Trophoblast cell (in vitro differentiated cells and primary cell): ENCODE measurements at places on chromosomes 1 and 21.

DNA sequence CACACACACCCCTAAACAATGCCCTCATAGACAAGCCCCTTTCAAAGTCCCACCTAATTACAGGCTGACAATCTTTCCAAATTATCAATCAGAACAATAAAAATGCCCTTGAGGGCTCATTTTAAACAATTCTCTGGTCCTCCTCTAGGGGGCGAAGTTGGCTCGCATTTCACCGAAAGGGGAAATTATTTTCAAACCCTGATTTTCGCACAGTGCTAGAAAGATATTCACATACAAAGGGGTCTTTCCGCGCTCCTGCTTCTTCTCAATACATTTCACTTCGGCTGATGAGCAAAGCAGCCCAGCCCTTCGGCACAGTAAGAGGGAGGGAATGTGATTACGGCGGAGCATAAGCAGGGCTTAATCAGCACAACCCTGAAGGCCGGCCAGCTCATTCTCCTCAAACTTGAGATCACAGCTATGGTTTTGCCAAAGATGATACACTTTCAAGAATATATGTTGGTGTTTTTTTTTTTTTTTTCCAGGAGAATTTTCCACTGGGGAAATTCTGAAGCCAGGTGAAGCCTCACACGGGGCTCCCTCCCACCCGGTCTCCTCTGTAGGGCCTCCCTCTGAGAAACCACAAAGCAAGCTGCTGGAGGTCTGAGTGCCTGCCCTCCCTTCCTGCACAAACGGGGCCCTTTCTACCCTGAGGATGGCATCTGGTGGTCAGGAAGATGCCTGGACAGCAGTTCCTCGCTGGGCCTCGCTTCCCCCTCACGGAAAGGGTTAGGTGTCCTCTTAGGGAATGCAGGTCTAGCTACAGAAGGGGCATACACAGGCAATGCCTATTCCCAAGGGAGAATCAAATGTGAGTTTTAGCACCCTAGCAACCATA, 66.9 kb downstream of the GNG12 start:
- no peak overlapping the region for H3K4me3 ChIP-seq
- H3K27me3 ChIP-seq: no peaks in the 10 kb centered on the region
- no peak overlapping the region for H3K27ac ChIP-seq
- H3K36me3 ChIP-seq: no peaks in the 10 kb centered on the region
- peaks cover under 1% of the 10 kb centered on the region for H3K4me1 ChIP-seq

- H3K27me3 ChIP-seq: no peaks in the 10 kb centered on the region
- H3K36me3 ChIP-seq: no peaks in the 10 kb centered on the region
- H3K4me1 ChIP-seq: no peaks in the 10 kb centered on the region
- no peak overlapping the region for H3K4me3 ChIP-seq
- H3K27ac ChIP-seq: no peak overlapping the region
- DNase-seq: no peak
Observed at GRCh38 chr1:98949166-98949565, 55.5 kb downstream of the PLPPR5 start.

DNA sequence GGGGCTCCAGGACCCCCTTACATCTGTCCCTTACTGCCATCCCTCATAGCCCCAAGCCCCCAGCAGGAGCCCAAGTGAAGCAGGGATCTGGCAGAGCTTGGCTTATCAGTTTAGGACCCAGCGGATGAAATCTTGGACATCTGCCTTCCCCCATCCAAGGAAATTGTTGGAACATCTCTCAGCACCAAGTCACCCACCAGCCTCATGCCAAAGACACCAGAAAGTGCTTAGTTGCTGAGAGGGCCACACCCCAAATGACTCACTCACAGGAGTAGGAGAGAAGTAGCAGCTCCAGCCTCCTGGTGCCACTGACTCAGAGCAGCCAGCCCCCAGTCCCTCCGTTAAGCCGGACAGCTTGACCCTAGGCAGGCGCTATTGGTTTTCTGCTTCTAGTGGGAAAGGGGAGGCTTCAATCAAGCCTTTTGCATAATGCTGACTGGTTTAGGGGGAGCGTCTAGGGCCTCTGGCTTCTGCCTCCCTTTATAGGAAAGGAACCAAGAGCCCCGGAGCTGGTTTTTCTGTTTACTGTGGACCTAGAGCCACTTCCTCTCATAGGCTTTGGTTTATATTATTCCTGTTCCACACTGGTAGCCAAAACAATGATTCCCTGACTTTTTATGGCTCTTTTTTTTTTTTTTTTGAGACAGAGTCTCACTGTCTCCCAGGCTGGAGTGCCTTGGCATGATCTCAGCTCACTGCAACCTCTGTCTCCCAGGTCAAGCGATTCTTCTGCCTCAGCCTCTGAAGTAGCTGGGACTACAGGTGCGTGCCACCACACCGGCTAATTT, 114.2 kb upstream of the IPO9 start:
- no peak overlapping the region for H3K4me3 ChIP-seq
- peak overlapping the region; percentile 81 for H3K27ac ChIP-seq
- H3K27me3 ChIP-seq: no peaks in the 10 kb centered on the region
- DNase-seq: peak; percentile 97
- peaks cover 38% of the 10 kb centered on the region for H3K36me3 ChIP-seq
- H3K4me1 ChIP-seq: peaks cover 28% of the 10 kb centered on the region

DNA sequence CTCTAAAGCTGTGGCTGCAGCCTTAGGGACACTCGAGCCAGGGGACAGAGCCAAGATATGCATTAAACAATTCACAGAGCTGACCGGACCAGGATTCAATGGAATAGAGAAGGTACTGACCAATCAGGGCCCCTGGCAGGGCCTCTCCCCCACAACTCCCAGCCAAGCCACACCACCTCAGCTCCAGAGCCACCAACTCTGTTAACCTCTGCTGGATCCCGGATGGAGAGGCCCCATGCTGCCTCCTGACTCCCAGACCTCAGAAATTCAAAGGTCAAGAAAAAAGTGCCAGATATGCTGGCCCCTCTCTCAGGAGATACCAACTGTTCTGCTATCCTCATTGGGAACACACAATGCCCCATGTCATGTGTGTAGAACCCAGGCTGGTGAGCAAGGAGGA, 62.1 kb downstream of the CD46 start:
- no peak overlapping the region for H3K27ac ChIP-seq
- H3K36me3 ChIP-seq: no peaks in the 10 kb centered on the region
- peaks cover 2% of the 10 kb centered on the region for H3K4me1 ChIP-seq
- DNase-seq: no peak

DNA sequence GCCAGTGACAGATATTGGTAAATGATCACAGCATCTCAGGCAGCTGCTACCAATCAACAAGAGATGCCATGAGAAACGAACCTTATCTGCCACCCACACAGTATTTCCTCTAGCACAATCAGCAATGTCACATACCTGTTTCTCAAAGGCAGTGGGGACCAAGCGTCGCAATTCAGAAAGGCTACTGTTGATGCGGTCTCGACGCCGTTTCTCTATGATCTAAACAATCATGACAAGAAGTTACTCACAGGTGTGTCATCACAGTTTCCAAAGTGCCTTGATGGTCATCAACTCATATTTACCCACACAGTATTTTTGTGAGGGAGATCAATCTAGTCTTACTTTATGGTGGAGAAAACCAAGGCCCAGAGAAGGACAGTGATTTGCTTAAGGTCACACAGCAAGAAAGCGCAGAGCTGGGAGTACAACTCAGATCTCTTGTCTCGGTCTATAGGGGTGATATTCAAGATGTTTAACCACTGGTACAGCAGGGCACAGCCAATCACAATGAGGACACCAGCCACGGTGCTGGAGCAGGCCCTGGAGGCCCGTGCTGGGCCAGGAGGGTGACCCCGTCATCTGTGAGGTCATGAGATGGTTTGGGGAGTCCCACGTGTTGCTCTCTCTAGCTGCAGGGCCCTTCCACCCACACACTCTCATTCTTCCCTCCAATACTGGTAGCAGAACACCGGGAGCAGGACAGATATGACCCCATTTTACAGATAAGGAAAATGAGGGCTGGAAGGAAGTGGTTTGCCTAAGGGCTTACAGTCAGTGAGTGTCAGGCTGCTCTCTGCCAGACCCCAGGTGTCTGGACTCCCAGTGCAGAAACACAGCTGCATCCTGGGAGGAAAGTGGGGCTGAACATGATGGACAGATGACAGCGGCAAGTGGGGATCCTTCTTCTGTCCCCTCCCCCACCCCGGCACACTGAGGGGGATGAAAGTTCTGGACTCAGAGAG, 7.8 kb downstream of the HEYL start:
- H3K4me3 ChIP-seq: no peak overlapping the region
- peak; percentile 74 for DNase-seq
- peaks cover 23% of the 10 kb centered on the region for H3K27me3 ChIP-seq
- no peaks in the 10 kb centered on the region for H3K36me3 ChIP-seq
- H3K4me1 ChIP-seq: peaks cover 7% of the 10 kb centered on the region

- no peak overlapping the region for H3K27ac ChIP-seq
- no peaks in the 10 kb centered on the region for H3K36me3 ChIP-seq
- no peaks in the 10 kb centered on the region for H3K4me1 ChIP-seq
- peak; percentile 16 for DNase-seq
Observed at GRCh38 chr1:233294913-233295236, 650 bp downstream of the PCNX2 start.

- no peak for DNase-seq
- no peaks in the 10 kb centered on the region for H3K36me3 ChIP-seq
- H3K27ac ChIP-seq: no peak overlapping the region
- peaks cover 8% of the 10 kb centered on the region for H3K4me1 ChIP-seq
- no peaks in the 10 kb centered on the region for H3K27me3 ChIP-seq
- H3K4me3 ChIP-seq: no peak overlapping the region
Observed at GRCh38 chr1:33626801-33627200, 154.4 kb downstream of the ZSCAN20 start.

GRCh38 chr1:41322101-41322661, 39.1 kb upstream of the FOXO6 start:
- no peak for DNase-seq
- no peaks in the 10 kb centered on the region for H3K36me3 ChIP-seq
- H3K4me1 ChIP-seq: peaks cover 9% of the 10 kb centered on the region
- H3K27me3 ChIP-seq: no peaks in the 10 kb centered on the region
- H3K27ac ChIP-seq: no peak overlapping the region
- H3K4me3 ChIP-seq: no peak overlapping the region

- H3K36me3 ChIP-seq: no peaks in the 10 kb centered on the region
- H3K4me1 ChIP-seq: peaks cover 13% of the 10 kb centered on the region
- H3K27me3 ChIP-seq: peaks cover 42% of the 10 kb centered on the region
- H3K4me3 ChIP-seq: no peak overlapping the region
- H3K27ac ChIP-seq: no peak overlapping the region
Observed at GRCh38 chr1:154499446-154499845, 2.6 kb upstream of the TDRD10 start.

DNA sequence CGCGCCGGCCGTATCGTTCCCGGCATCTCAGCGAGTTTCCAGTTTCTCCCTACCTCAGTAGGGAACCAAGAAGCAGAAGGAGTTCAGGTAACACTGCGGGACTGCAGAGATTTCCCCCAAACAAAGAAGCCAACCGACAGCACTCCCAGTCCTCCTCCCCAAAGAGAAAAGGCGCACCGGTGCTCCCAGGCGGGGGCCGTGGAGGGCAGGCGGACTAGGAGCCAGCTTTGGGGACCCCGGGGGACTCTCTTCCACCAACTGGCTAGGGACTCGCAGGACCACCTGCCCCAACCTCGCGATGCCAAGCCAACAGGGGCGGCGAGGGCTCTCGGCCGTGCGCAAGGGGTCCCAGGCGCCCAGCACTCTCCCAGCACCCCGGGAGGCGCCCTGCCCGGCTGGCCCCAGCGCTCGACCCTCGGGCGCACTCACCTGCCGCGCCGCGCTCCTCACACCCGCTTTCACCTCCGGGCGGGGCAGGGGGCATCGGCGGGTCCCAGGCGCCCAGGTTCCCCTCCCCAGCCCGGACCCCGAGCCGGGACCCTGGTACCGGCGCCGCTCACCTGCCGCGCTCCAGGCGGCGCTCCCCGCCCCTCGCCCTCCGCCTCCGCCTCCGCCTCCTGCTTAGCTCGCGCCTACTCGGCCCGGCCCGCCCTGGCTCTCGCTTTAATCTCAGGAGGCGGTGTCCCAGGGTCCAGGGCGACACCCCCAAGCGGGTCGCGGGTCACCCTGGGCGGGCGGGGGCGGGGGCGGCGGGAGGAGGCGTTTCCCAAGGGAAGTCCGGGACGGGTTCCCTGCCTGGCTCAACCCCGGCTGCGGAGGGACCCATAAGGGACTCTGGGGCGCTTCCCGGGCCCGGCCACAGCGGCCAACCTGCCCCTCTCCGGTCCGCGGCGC, at the start of gene TMPRSS2:
TSS of gene TMPRSS2 (minus strand) at position 638 of the 894 bp plus-strand sequence. CDS start 10,025 bp downstream, outside the sequence.
- no peak for DNase-seq
- peaks cover 9% of the 10 kb centered on the region for H3K4me1 ChIP-seq
- no peak within 1 kb of the TSS for H3K27ac ChIP-seq
- no peaks in the 10 kb centered on the region for H3K36me3 ChIP-seq

DNA sequence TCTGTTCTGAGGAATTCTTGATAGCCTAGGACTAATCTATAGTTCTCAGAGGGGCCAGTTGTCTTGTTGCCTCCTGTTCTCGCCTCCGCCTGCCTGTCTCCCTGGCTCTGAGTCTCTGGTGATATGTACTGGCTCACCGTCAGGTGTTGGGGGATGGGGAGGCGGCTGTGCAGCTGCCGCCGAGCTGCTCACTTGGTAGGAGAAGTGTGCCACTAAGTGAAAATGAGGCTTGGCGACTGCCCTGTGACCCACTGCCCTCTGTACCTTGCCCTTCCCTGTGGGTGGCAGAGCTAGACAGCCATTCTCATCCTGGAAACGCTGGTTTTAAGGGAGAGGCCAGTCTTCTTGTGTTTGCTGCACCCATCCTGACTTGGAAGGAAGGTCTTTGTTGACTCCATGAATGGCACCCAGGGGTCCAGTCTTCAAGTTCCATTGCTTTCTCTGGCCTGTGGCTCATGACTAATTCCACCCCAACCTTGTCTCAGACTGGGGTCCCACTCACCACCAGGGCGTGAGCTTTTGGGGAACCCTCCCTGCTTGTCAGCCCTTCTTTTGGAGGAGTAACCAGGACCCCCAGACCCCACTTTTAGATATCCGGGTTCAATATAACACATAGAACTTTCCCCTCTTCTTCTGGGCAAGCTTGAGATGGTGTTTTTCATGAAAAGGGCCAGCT, 120.6 kb downstream of the CACNA1E start:
- no peaks in the 10 kb centered on the region for H3K4me1 ChIP-seq
- H3K27me3 ChIP-seq: no peaks in the 10 kb centered on the region
- H3K27ac ChIP-seq: no peak overlapping the region
- no peak for DNase-seq
- H3K36me3 ChIP-seq: no peaks in the 10 kb centered on the region
- no peak overlapping the region for H3K4me3 ChIP-seq

DNA sequence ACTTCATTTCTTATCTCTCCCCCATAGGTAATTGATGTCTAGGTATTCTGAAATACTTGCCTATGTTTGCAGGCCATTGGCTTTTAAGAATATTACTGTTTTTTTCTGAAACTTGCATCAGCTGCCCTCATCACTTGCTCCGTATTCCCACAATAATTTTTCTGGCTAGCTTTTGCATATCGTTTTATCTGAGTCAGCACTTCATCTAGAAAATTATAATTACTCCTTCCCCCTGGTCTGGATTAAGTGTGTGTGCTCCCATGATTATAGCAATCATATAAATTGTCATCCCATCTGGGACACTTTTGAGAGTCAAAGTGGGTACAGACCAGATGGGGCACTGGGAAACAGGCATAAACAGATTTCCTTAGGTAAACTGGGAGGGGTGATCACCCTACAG, 583.2 kb upstream of the B3GALT2 start:
- H3K4me1 ChIP-seq: no peaks in the 10 kb centered on the region
- no peak for DNase-seq
- H3K27me3 ChIP-seq: no peaks in the 10 kb centered on the region
- no peak overlapping the region for H3K4me3 ChIP-seq
- H3K27ac ChIP-seq: no peak overlapping the region
